Midbrain (tissue), 1 donor: ENCODE measurements at places on chromosomes 12 and 14.

- DNase-seq, result no peak
Observed at GRCh38 chr12:93707836-93708235, 30.7 kb downstream of the CRADD start.

GRCh38 chr14:22547313-22547947 is 41.6 kb downstream of the DAD1 start:
- no peak for DNase-seq

DNA sequence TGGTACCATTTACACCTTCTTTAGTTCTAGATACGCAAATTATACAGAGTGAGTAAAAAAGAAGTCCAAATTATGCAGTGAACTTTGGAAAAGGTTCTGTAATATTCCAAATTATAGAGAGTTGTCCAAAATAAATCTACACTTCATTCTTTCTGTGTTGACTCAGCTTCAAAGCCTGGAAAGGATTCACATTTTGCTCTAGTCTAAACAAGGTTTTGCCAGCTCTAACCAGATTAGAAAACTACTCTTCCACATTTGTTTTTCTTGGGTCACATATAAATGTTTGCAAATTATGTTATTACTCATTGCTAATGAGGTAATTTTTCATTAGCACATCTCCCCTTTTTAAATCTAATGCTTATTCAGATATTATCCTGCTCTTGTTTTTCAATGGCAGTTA is 1562.4 kb upstream of the SEL1L start:
- no peak for DNase-seq

DNA sequence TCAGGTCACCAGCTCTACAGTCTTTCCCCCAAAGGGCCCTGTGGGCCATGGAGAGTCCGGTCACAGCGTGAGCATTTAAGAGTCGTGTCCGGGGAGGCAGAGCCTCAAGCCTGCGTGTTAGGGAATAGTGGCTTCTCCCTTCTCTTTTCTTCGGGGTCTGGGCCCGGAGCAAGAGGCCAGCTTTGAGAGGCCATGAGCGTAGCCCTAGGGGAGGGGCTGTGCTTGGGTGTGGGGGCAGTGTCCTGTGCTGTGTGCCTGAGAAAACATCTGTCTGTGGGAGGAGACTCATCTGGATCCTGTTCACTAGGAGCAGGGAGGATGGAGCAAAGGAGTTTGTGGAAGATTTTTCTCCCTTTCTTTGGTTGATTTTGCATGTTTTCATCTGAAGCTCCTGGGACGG is 5.3 kb downstream of the LRP1-AS start:
- no peak for DNase-seq
